ENCODE measurements at places on chromosomes 13 and 19.

DNA sequence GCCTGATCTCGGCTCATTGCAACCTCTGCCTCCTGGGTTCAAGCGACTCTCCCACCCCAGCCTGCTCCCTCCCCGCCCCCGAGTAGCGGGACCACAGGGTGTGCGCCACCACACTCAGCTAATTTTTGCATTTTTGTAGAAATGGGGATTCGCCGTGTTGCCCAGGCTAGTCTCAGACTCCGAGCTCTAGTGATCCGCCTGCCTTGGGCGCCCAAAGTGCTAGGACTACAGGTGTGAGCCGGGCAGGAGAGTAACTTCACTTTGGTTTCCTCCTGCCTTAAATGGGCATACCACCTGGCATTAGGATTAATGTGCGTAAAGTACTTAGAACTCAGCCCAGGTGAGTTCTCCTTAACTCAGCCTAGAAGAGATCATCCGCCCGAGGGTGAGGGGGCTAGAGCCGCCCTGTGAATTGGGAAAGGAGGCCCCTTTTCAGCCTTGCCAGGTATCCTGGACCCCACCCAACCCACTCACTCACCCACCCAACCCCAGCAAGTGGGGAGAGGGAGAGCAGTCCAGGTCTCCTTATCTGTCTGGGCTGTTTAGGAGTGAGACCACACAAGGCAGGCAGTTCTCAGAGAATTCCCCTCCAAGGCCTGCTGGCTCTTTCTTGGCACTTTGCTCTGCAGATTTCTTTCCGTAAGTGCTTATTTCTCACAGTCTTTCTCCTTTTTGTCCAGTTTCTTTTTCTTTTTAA is 1.2 kb upstream of the ZFP36 start:
- DNase-seq: no peak

- no peak for DNase-seq
Observed at GRCh38 chr13:64675255-64675892, 2554.8 kb downstream of the PCDH9 start.

DNA sequence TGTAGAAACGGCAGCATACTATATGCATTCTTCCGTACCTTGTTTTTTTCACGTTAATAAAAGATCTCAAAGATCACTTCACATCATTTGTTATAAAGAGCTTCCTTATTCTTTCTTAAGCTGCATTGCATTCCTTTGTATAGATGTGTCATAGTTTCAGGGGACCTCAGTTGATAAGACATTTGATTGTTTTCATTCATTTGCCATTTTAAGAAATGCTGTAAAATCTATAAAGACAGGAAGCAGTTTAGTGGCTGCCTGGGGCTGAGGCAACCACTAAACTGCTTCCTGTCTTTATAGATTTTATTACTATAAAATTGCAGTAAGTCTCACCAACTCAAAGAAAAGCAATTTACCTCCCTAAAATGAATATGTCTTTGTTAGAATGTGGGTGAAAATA is 59.4 kb downstream of the ZDHHC20 start:
- no peak for DNase-seq

- DNase-seq: no peak
Observed at GRCh38 chr13:35700671-35701070, 224.2 kb upstream of the MAB21L1 start.

DNA sequence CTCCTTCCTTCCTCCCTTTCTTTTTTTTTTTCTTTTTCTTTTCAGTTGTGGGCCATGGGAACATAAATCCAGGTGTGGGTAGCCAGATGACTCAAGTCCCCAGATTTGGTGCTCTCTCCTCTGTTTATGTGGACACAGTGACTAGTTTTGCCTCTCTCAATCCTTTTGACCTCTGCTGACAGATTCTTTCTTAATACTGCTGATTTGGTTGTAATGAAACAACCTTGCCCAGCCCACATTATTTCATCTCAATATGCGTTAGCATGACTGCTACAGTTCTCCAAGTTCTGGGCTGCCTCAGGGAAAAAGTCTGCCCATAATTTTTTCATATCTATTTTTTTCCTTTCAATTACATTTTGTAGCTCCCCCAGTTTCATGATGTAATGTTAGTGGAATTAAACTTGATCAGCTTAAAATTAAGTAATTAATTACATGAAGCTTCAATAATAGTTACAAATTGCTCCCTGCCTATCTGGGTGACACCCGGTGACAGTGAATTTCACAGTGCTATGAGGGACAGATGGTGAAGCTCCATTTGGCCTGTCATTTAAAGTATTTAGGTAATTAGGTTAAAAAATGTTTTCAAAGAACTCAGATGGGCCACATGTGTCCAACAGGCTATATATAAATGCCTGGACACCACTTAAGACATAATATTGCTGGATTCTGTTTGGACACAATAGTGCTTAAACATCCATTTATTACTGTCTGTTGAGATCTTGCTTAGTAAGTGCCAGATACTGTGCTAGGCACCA is 118.8 kb upstream of the FRY start:
- no peak for DNase-seq

- no peak for DNase-seq
Observed at GRCh38 chr13:73338389-73338788, 279.6 kb downstream of the KLF5 start.

- DNase-seq: no peak
Observed at GRCh38 chr13:73861136-73861535, 273.1 kb downstream of the KLF12 start.

- no peak for DNase-seq
Observed at GRCh38 chr19:18385359-18385674, 641 bp upstream of the GDF15 start.
